Smooth muscle cell of the brain vasculature (primary cell): ENCODE measurements at places on chromosomes 11 and 22.

- no peak for DNase-seq
Measured at GRCh38 chr11:123235117-123235655, 40.1 kb upstream of the CLMP start.

DNA sequence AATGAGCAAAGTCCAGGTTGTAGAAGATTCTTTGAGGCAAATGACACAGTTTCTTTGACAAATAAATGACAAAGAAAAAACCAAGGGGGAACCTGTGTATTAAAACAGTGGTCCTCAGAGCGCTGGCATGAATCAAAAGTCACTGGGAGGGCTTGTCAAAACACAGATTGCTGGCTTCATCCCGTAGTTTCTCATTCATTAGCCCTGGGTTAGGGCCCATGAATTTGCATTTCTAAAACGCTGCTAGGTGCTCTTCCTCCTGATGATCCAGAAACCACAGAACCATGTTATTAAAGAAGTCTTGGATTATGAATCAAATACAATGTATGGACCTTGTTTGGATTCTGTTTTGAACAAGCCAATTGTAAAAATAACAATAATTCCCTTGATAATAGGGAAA is 92.7 kb downstream of the YAP1 start:
- DNase-seq = no peak

- DNase-seq = no peak
Measured at GRCh38 chr22:45476814-45477213, 25.9 kb upstream of the FBLN1 start.

DNA sequence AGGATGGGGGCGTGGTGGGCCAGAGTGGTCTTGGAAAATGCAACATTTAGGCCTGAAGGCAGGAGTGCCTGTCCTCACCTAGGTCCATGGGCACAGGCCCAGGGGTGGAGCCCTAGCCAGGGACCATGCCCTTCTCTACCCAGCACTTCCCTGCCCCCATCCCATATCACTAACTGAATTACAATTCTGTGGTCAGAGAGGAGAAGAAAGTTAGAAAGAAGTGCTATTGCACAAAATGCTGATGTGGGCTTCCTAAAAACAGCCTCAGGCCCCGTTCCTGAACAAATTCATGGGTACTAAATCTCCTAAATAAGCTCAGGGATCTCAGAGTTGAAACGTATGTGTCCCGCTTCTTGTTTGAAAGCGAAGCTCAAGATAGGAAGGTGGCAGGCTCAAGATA is 3.5 kb upstream of the ASRGL1 start:
- DNase-seq = no peak

GRCh38 chr11:44589301-44589700 is 23.8 kb downstream of the CD82 start:
- peak; percentile 44 for DNase-seq

DNA sequence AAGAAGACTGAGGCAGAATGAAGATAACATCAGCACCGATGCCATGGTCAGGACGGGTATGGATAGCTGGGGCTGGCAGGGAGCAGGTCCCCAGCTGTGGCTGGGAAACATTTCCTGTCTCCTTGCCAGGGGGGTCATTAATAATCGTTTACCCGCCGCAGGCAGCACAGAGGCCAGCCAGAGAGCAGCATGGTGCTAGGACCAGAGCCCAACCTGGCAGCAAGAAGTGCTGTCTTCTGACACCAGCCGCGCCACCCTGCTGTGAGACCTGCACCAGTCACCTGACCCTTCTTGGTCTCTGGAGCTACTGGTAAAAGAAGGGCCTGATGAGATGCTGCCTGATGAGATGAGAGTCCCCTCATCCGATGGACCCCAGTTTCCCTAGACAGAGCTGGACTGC is 36.3 kb downstream of the PDE2A start:
- DNase-seq = no peak

GRCh38 chr22:21937041-21937820 is 15.4 kb downstream of the PPM1F start:
- DNase-seq = no peak

DNA sequence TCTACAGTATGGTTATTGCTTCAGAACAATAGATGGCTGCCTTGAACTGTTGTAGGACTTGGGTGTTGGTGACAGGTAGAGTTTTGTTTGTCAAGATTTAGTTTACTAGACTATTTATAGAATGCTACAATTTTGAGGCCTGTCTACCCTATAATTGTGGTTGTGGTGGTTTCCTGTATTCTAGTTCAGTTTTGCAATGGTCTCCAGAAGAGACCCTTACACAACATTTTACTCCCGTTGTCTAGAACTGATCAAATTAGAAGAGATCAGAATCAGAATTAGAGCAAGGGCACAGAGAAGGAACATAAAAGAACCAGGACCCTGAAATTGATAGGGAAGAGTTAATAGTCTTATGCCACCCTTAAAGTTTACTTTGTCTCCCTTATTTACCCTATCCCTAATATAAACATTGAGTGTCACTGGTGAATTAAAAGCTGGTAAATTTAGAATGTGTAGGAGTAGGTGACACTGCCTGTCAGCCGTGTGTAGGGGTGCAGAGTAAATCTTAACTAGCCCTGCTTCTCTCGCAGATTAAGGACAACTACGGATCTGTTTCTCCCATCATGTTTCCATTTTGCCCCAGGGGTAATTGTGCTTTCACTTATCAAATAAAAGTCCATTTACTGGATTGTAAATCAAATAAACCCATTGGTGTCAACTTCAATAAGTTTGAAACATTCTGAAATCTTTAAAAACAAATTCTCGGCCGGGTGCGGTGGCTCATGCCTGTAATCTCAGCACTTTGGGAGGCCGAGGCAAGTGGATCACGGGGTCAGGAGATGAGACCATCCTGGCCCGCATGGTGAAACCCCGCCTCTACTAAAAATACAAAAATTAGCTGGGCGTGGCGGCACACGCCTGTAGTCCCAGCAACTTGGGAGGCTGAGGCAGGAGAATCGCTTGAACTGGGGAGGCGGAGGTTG is 10.9 kb upstream of the PHLDB1 start:
- DNase-seq = no peak

GRCh38 chr11:65552388-65552951 is 5.7 kb downstream of the LTBP3 start:
- no peak for DNase-seq

DNA sequence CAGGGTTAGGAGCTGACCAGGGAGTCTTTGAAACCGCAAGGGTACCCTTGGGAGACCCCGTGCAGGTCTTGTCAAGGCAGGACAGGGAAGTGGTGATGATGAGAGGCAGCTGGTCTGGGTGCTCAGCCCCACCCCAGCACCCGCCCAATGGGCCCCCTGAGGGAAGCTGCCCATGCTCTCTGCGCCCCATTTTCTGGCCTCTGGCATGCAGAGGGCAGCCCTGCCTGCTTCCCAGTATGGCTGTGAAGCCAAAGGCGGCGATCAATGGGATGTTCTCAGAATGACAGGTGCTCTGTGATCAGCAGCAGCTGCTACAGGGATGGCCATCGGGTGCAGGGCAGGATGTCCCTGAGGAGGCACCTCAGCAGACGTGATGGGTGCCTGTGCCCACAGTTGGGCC is 54.7 kb downstream of the CDKN1C start:
- DNase-seq = no peak

DNA sequence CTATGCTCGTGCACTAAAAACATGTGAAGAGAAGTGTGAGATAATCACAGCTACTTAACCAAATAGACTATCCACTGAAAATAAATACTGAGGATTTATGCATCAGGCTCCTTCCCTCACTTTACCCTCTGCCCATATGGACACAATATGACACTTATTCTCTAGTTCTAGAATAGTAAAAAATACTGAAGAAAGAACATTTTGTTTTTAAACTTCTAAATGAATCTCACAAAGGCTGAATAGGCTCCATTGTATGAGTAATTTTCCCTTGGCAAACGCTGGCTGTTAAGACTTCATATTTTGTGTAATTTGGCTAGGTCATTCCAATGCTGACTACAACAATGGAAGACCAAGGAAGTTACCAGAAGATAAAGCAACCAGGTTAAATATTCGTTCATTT is 9.9 kb downstream of the HPS5 start:
- no peak for DNase-seq

DNA sequence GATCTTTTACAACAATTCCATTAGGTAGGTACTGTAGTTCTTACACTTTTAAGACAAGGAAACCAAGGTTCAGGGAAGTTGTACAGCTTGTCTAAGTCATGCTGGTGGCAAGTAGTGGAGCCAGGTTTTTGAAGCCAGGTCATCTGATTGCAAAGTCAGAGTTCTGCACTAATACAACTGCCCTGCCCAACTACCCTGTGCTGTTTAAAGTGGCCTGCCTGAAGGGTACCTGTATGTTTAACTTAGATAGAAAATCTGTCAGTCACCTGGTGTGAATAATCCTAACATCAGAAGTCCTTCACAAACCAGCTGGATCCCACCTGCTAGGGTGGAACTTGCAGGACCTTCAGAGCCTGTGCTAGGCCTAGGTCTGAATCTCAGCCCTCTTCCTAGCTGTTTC is 44.2 kb downstream of the ARFGAP2 start:
- DNase-seq = no peak

DNA sequence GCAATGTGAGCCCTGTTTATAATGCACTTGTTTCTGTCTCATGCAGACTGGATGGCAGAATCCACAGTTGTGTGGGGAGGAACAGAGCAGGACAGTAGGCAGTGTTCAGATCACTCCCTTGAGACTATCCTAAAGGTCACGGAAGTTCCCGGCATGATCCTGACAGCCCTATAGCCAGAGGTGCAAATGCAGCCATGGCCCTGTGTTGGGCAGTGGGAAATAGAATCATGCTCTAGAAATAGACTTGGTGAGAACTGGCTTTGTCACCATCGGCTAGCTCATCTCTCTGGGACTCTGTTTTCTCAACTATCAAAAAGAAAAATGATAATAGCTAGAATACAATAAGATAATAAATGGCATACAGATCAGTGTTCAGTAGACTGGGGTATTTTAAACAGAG is 123.2 kb downstream of the FEZ1 start:
- DNase-seq = no peak

DNA sequence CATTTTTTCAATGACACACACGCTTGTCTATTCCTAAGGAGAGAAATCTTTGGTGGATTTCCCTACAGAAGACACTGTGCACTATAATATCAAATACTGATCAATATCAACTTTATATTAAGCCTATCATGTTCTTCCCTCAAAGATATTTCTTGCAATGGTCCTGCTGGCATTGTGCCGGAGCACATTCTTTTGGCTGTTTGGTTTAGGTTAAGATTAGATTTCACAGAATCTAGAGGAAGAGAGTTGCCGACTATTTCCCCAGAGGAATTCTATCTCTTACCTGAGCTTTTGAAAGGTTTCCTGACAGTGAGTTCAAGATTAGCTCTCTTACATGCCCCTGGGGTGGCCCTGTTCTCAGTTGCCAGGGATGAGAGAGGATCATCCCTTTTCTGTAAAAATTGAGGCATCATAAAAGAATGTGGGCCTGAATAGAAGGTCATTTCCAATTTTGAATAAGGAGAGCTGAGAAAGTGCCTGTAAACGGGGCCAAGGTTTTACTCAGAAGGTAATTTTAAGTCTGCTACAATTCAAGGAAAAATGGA is 180.6 kb upstream of the ARHGAP20 start:
- no peak for DNase-seq
